ENCODE measurements at places on chromosomes 3 and 15. TPM values are rescaled to one million over a fixed set of nuclear protein-coding genes. Genes with fewer than 3 reads are reported as not detected.

DNA sequence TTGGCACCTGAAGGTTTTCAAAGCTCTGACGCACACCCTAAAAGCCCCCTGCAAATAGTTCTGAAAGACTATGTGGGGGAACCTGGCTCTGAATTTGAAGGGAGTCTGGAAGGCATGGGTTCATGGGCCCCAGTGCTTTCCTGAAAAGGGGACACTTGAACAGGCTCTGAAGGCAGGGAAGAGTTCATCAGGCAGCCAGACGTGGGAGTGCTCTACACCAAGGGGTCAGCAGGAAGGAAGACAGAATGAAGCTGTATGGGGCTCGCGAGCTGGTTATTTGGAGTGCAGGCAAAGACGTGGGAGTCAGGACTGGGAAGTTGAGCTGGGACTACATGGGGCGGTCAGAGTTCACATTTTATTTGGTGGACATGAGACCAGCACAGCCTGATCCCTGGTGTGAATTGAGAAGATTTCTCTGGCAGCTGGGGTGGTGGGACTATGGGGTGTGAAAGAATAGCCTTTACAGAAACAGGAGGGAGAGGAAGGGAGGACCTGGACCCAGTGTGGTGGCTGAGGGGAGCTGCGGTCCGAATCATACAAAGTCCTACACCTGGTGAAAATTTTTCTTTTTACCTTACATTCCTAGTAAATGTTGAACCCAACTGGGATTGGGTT is 12.6 kb downstream of the ABHD6 start:
- DNase-seq = no peak

DNA sequence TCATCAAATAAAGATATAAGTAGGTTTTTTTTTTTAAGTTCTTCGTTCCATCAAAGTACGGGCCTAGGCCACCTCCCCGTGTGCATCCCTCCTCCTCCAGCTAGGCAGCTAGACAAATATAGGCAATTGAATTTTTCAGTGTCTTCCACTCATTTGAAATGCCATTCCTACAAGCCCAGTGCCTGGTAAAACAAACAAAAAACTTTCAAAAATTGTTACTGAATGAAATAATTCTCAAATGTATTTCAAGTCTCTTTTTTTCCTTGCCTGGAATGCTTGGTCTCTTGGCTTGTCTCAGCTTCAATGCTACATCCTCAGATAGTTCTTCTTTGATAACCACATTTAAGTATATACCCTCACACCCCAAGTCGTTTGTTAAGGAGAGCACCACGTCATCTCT is 3.8 kb downstream of the EIF2AK4 start:
- DNase-seq = no peak

CMTM8 gene
- total RNA-seq = 2.2 TPM

GRK7 gene
- not detected for total RNA-seq
